ENCODE measurements at places on chromosomes 3 and 15.

- DNase-seq, result no peak
Measured at GRCh38 chr15:39999538-40000200, 39.3 kb downstream of the SRP14 start.

GRCh38 chr3:61300006-61300380 lies 48.7 kb upstream of the FHIT start:
- no peak for DNase-seq

GRCh38 chr3:49476563-49476962 lies 6.5 kb downstream of the DAG1 start:
- DNase-seq, result no peak

GRCh38 chr15:89991312-89991711 lies 9.8 kb upstream of the ZNF710 start:
- no peak for DNase-seq

DNA sequence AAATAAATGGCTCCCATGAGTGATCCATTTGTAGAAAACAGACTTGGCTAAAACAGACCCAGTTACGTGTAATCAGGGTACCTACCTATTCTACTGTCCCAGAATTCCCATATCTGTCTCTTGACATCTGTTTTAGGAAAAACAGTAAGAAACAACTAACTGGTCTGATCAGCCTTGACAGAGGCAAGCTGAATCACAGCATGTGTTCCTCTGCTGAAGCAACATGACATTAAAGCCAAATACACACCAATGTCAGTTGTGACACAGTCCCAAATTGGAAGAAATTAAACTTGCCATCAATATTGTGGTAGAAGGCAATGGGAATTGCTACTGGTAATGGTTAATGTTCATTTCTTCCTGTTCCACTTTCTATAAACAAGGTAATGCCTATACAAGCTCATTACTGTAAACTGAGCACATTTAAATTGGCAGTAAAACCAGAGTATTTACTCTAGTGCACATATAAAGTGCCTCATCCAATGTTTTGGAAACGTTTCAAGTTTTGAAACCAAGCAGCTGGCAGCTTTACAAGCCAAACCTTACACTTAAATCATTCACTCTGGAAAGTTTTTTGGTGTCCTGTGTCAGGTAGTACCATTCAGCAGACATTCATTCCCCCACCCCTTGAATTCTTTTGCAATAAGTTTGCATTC lies 27.0 kb downstream of the ALDH1A2 start:
- no peak for DNase-seq

DNA sequence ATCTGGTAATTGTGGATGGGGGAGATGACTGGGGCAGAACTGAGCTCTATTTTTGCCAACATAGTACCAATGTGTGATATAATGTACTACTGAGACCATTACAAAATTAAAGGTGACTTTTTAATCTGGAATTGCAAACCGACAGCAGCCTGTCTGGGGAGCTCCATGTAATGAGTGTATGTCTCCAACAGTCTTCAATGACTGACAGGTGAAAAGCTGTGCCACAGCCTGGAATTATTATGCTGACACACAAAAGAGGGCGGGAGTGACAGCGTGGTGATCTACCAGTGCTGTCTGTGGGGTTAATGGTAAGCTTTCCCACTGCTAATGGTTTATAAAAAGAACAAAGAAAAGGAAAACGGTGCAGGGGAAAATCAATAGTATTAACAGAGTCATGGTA lies 143.4 kb downstream of the CLSTN2 start:
- DNase-seq, result no peak

DNA sequence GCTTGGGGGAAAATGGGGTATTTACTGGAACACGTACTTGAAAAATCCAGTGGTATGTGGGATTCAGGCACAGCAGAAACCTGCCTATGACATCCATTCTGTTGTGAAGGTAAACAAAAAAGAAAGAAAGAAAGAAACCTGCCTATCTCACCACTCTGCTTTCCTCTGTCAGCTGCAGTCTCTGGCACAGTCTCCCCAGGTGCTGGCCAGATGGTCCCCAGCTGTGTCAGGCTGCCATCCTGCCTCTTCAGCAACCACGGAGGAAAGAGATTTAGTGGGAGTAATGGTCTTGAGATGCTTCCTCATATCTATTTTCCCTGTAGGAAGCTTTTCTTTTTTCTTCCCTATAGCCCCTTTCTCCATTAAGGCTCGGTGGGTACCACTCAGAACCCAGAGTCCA lies 2.5 kb upstream of the PXYLP1 start:
- no peak for DNase-seq

DNA sequence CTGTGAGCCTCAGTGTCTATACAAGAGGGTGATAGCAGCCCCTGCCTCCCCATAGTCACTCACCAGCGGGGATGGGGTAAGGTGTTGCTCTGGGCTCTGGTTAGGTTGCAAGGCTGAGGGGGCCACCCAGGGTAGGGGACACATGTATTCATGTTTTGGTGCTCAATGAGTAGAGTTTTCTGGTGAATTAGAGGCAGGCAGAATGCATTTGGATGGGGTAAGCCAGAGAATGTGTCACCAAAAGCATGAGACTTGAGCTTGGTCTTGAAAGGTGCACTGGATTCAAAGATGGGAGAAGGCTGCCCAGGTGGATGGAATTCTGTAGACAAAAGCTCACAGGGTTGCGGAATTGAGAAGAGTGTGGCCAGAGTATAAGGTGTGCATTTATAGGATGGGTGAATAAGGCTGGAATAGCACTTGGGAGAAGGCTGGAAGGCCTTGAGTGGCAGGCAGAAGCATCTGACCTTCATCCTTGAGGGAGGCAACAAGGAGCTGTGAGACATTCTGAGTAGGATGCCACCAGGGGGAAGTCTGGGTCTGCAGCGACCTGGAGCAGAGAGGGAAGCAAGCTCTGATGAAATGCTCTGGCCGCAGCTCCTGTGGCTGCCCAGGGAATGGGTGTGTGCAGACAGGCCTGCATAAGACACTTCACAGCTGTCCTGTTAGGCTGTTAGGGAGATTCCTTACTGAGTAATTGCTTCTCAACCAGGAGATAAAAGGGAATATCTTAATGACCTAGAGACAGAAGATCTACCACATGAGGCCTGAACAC lies 149.6 kb downstream of the CHDH start:
- DNase-seq, result no peak

DNA sequence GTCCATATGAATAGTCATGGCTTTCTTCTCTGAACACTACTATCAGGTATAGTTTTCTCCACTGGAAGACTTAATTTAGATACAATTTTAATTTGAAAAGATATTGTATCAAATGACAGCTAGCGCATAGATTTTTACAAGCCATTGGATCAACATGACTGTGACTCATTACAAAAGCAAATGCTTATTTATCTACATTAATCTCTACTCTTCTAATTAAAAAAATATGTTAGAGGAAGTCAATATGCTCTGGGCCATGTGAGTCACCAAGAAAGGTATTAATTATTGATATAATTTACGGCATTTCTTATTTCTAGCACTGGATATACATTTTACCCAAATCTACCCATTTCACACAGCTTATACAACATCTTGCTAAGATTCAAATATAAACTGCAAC lies 800.3 kb upstream of the GBE1 start:
- no peak for DNase-seq
